Effector memory CD4-positive, alpha-beta T cell (primary cell): ENCODE measurements at places on chromosomes 7 and 10.

GRCh38 chr7:891291-891690 is 14.9 kb downstream of the GET4 start:
- no peak for DNase-seq

DNA sequence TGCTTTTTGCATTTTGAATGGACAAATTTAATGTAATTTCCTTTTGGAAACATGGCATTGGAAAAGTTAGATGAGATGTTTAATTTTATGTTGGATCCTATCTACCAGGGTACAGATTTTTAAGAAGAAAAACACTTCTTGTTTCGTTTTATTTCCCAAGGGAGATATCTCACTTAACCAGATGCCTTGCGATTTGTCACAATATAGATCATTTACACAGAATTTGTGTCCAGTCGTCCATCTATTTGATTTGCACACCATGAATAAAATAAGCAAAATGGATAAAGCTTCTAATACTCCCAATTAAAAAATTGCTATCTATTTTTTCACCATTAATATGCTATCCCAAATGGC is 25.7 kb downstream of the HDAC9 start:
- no peak for DNase-seq

DNA sequence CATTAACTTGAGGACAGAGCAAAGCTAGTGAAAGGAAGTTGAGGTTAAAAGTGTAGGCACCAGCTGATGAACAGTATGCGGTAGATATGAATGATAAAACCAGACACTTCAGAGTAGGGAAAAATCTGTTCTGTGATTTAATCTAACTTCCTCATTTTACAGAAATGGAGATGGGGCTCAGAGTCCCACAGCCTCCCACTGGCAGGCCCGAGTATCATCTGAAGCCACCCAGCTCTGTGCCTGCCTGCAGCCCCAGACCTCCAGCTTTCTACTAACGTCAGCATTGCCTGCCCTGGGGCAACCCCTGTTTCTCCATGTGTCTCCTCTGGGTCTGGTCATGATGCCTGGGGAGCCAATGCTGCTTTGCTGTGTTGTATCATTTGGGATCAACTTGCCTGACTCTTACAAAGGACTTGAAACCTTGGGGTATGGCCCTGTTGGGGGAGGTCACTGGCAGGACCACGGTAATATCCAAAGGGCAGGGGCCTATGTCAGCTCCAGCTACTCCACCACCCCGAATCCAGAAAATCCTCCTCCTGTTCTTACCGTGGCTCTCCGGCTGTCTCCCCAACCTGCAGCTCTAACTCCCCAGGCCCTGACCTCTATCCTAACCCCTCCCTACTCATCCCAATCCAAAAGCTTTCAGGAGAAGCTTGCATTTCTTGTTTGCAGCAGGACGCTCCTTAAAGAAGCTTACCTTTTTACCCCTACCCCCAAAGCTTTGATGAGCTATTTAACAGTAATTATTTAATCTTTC is 56.2 kb upstream of the NPY start:
- DNase-seq, result peak; percentile 12

- DNase-seq, result no peak
These were observed 144.3 kb upstream of the TNS3 start for GRCh38 chr7:47726047-47726726.

GRCh38 chr10:35364808-35365207 is 28.5 kb downstream of the CCNY start:
- DNase-seq, result no peak

GRCh38 chr7:41130561-41131236 is 572.2 kb downstream of the INHBA start:
- DNase-seq, result no peak

DNA sequence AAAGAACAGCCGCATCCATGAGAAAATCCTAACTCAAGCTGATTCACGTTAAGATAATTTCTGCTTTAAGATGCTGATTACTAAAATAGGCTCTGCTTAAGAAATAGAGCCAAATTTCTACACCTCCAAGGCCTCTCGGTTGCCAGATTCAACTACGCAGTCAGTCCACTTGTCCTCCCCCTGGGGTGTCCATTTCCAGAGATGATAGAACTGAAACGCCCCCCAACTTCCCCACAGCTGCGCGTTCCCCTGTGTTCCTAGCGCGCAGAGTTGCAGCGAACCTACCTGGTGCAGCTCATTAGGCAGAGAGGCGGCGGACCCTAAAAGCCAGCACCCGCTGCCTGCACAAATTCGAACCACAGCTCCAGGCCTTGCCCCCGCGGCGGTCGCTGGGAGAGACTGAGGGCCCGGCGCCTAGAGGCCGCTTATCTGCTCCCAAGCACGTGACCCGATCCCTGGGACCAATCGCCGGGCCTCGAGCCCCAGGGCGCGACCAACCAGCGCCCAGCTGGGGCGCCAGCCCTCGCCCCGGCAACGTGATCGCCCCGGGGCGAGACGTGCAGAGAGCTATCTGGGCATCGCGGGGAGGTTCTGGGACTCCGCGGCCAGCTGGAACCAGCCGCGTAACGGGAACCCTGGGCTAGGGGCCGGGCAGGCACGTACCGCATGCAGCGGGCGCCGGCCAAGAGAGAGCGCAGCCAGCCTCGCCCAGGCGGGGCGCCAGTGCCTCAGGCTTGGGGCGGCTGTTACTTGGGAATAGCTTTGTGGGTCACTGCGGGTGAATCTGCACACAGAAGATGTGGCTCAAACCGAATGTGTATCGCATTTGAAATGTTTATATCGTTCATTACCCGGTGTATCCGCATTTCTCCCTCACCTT is at the start of gene PPP1R3C:
TSS of gene PPP1R3C (minus strand) at position 401 of the 880 bp plus-strand sequence. CDS start at position 299, 102 bp downstream.
- no peak for DNase-seq

GRCh38 chr10:12308736-12309375 is 40.5 kb upstream of the CAMK1D start:
- no peak for DNase-seq

GRCh38 chr7:43702974-43703373 is 26.3 kb downstream of the COA1 start:
- DNase-seq, result no peak

- DNase-seq, result no peak
These were observed 664.9 kb downstream of the SUGCT start for GRCh38 chr7:40799493-40800403.

GRCh38 chr10:13788711-13789447 is 202.1 kb downstream of the PRPF18 start:
- DNase-seq, result no peak

DNA sequence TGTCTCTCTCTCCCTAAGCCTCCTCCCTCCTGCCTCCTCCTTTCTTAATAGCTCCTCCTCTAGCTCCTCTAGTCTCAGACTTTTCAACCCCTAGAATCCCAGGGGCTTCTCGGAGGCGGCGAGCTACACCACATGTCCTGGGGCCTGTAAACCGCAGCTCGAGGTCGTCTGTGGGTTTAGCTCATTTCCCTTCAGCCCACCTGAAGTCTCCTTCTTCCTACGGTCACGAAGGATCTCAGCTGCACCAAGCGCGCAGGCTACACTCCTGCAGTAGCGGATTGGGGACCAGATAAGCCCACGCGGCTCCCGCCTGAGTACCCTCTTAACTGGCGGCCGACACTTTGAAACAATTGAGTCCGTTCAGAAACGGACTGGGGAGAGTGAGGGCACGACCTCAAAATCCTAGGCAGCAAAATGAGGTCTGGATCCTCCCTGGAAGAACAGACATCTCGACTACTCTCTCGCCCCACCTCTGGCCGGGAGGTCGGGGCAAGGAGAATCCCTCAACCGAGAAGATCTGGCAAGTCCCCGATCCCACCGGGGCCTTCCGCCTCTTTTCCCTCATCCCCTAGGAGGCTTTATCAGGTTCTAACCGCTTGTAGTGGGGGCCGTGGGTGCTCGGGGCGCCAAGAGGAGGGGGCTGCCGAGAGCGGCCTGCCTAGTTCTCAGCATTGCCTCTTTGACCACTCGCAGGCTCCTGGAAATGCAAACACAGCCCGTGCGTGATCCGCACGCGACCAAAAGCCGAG is 1.3 kb upstream of the SORCS3 start:
- DNase-seq, result no peak

DNA sequence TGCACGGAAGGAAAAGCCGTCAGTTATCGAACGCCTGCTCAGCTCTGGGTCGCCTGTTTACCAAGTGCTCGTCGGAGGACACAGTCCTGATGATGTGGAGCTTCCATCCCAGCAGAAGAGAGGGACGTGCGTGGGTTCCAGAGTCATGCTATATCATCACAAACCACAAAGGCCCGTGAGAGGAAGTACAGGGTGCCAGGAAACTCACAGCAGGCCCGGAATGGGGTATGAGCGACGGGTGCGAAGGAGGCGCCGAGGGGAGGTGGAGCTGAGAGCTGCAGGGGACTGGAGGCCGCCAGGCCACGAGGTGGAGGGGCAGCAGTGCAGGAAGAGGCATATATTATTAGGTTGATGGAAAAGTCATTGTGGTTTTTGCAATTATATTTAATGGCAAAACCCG is 102.5 kb downstream of the ACTR3B start:
- DNase-seq, result no peak

DNA sequence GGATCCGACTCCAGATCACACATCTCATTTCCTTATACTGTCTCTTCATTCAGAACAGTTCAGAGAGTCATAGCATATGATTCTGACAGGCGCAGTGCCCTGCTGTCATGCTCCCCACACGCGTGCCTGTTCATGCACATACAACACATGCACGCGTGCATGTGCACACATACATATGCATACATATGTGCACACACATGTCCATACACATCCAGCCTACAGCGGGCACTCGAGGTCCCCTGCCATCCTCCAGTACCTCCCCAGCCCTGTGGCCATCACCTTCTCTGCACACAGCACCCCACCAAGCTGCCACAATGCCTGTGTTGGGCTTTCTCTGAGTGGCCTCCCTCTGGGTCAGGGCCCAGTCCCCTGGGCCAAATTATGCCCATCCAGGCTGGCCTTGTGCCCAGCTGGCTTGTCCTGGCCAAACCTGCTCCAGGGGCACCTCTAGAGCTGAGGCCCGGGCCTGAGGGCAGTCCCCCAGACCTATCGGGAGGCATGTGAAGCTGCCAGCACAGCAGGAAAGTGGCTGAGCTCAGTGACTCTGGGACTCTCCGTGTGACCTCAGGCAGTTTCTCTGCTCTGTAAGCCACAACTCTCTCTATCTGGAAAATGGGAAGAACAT is 49.4 kb upstream of the RET start:
- DNase-seq, result no peak

GRCh38 chr7:155333346-155334234 is 35.9 kb downstream of the INSIG1 start:
- no peak for DNase-seq

DNA sequence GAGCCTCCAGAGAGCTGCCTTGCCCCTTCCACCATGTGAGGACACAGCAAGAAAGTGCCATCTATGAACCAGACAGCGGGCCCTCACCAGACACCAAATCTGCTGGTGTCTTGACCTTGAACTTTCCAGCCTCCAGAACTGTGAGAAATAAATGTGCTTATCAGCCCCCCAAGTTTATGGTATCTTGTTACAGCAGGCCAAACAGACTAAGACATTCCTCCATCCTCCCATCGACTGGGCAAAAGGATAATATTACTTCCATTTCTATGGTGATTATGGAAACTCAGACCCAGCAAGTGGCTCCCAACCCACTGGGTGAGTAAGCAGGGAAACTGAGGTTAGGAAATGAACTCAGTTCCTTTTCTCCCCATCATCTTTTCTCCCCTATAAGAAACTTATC is 288.4 kb downstream of the KCNMA1 start:
- DNase-seq, result no peak

GRCh38 chr7:133572087-133572486 is 319.2 kb downstream of the EXOC4 start:
- DNase-seq, result no peak

DNA sequence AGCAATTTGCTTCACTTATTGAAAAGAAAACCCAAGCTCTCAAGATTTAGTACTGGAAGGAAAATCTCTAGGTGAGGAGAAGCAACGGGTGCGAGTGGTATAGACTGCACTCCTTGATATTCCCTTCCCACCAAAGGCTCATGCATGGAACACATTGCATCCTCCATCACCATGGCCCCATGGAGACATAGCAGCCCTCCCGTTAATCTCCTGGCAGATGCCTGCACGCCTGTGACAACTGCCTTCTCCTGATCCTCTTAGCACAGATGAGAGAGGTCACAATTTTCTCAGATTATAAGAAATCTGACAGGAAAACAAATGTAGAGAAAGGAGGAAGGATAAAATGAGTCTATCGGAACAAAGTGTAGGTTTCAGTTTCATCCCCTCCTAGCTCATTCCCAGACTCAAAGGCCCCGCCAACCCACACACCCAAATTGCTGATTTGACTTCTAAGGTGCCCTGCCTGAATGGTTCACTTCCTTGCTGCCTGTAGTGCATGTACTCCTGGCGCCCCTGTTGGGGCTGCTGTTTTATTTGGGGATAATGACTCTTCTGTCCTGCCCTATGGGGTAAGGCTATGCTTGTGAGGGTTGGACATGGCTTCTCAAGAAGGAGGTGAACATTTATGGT is 50.0 kb downstream of the PLXNA4 start:
- DNase-seq, result no peak

DNA sequence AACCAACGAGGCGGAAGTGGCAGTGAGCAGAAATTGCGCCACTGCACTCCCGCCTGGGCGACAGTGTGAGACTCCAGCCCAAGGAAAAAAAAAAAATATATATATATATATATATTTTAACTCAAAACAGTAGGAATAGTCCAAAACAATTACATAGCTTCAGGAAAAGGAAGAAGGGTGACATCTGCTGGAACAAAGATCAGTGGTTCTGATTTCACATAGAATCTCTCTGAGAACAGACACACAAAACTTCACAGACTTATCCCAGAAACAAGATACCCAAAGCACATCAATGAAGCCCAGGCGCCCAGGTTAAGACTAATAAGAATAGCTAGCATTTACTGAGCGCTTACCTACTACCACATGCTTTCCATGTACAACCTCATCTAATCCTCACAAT is 45.0 kb downstream of the DNMBP start:
- no peak for DNase-seq

DNA sequence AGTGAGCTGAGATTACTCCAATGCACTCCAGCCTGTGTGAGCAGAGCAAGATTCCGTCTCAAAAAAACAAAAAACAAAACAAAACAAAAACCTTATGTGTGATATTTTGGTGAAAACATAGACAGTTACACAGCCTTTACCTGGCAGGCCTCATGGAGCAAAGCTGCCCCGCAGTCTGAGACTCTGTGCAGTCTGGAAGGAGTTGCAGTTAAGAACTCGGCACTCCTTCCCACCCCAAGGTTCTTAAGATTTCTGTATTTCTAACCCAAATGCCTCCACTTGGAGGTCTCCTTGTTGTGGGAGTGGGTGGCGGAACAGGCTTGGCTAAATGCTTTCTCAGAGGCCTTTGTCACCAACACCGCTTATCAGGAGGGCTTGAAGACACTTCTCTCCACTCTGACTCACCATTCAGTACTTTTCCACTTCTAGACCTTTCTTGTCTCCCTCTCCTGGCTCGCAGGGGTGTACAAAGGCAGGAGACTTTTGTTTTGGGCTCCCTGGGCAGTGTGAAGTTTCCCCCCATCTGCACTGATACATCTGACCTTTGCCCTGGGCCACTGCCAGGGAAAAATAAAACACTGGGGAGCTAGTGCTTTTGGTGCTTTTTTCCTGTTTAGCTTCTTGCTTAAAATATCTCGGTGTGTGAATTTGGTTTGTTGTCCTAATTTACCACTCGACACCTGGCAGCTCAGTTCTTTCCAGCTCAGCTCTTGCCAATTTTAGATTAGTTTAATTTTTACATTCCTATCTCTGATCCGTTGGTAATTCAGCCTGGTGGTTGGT is 51.3 kb upstream of the MAGI2 start:
- no peak for DNase-seq
